Osteoblast (primary cell): ENCODE measurements at places on chromosomes 5 and 9. TPM values are rescaled to one million over a fixed set of nuclear protein-coding genes. Genes with fewer than 3 reads are reported as not detected.

- peak; percentile 49 for DNase-seq
These were observed 41.9 kb downstream of the WDR36 start for GRCh38 chr5:111134087-111134486.

Gene OR1J2
- 0.29 TPM in 1 of 2 replicates, not detected in the other for total RNA-seq

DNA sequence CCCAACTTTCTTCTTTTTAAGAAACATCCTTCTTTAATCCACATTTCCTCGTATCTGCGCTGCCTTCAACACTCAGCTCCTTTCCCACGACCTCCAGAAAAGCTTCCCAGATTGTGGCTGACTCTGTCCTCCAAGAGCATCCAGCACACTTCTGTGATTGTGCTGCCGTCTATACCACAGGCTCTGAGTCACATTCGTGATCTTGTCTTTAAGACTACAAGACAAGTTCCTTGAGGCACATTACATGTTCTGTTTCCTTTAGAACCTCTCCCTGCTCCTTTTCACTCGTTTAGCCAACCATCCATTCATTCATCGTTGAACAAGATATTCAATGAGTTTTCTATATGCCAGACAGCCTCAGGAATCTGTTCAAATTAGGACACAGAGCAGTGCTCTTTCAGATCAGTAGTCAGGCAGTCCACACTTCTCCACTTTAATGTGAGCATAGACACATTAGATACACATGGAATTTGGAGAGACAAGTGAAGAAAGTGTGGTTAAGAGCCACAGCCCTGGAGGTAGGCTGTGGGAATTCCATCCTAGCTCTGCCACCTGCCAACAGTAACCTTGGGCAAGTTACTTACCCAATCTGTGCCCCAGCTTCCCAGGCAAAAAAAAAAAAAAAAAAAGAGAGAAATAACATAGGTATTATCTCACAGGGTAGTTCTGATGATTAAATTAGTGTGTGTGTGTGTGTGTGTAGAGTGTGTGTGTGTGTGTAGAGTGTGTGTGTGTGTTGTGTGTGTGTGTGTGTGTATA lies 18.9 kb downstream of the WHRN start:
- DNase-seq: no peak

Gene CDX1
- 0.29 and 0.36 TPM in 2 replicates for total RNA-seq

Gene LCN9
- not detected in 2 replicates for total RNA-seq

Gene PTGES
- 70.9 and 115 TPM in 2 replicates for total RNA-seq
